ENCODE measurements at places on chromosomes 2 and 18.

GRCh38 chr2:185284696-185285095 lies 453.9 kb upstream of the FSIP2 start:
- DNase-seq: no peak

DNA sequence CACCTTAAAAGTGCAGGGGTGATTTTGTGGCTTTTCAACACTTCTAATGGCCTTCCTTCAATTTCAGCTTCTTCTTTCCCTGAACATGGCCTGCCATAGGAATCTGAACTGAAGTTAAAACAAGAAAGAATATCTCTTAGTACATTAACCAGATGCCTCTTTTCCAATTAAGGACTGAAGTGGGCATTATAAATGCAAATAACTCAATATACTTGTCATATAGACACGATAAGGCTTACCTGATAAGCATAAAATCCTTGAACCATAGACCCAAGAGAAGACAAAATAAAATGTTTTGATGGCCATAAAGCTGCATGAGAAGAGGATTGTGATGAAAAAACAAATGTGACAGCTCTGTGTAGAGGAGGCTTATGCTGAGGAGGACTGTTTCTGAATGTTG lies 173.1 kb downstream of the MC4R start:
- DNase-seq: no peak

DNA sequence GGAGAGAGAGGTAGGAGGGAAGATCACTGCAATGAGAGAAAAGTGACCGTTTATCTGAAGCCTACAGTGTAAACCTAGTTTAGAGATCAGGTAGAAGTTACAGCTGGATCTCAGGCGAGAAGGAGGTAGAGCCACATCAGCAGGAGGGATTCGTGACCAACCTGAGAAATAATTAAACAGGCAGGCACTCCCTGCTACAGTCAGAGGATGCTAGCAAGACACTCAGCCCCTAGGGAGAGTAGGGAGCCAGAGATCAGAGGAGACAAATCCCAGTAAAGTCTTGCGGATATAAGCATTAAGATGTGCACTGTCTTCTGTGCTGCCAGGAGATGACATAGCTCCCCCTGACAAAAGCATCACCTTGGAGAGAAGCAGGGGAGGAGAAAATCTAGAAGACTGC lies 629.1 kb upstream of the SLC39A10 start:
- DNase-seq: no peak

- no peak for DNase-seq
These were observed 227.5 kb downstream of the SH3RF3 start for GRCh38 chr2:109356324-109357035.

GRCh38 chr2:40285391-40285790 lies 166.5 kb downstream of the SLC8A1 start:
- DNase-seq: no peak

DNA sequence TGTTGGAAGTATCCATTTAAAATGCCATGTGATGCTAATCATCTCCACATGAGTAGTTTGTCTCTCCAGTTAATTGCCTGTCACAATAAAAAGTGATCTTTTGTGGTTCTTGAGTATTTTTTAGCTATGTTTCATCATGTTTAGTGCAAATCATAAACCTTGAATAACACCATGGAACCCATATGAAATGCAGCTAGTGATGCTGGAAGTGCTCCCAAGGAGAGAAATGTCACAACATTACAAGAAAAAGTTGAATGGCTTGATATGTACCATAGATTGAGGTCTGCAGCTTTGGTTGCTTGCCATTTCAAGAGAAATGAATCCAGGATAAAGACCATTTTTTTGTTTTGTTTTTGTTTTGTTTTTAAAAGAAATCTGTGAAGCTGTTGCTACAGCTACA lies 14.3 kb downstream of the PTPN4 start:
- DNase-seq: no peak

- no peak for DNase-seq
These were observed 109.0 kb upstream of the CXCR4 start for GRCh38 chr2:136226903-136227302.

GRCh38 chr2:192148620-192149321 lies 46.0 kb downstream of the TMEFF2 start:
- no peak for DNase-seq

GRCh38 chr18:22709288-22710060 lies 223.7 kb upstream of the RBBP8 start:
- no peak for DNase-seq

GRCh38 chr2:20609995-20610357 lies 40.9 kb downstream of the HS1BP3 start:
- DNase-seq: no peak

GRCh38 chr2:149625671-149626070 lies 38.1 kb upstream of the MMADHC start:
- DNase-seq: no peak

DNA sequence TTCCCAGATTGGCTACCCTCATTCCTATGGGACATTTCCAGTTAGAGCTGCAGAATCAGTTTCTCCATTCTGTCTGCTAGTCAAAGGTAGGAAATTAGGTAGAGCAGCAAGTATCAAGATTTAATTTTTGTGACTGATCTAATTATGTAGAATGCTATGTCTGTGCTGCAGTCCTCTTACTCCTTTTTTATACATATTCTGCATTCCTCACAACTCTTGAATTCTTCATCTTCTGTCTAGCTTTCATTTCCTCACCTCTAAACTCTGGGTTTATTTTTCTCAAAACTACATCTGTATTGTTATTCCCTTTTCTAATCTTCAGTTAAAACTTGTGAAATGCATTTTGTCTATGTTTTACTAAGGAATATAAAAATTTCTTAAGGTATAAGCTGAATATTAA lies 8.6 kb downstream of the SGO2 start:
- DNase-seq: no peak

GRCh38 chr2:73205611-73206010 lies 3.2 kb downstream of the NOTO start:
- DNase-seq: no peak

GRCh38 chr18:70758780-70759179 lies 469.9 kb downstream of the SOCS6 start:
- no peak for DNase-seq

DNA sequence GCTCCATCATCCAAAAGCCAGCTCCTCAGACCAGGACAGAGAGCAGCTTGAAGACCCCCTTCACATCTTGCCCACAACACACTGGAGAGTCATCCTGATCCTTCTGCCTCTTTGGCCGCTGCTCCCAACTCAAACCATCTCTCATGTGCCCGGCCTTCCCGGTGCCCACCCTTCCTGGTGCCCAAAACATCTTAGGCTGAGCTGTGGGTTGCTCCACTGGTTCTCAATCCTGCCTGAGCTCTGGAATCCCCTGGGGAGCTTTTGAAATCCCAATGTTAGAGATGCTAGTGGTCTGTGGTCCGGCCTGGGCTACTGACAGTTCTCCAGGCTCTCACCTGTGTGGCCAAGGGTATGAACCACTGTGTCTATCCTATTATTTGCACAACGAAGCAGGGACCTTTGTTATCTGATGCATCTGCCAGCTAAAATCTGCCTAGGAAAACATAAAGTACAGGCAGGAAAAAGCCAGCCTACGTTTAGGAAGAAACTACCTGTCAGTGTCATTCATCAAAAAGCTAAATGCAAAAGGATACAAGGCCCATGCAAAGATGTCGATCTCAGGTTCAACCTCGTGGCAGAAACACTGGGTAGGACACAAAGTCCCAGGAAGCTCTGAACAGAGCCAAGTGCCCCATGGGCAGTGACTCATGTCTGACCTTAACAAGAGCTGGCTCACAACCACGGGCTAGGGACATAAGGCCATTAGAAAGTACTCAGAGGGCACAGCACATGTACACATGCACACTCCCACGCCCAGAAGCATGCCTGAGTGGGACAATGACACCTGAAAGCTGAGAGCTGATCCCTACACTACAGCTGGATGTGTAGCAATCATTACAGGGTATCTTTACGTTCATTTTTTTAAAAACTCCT lies 30.8 kb downstream of the TBC1D8 start:
- no peak for DNase-seq

- no peak for DNase-seq
These were observed 384.5 kb upstream of the MMADHC start for GRCh38 chr2:149972066-149972465.

Data from hematopoietic multipotent progenitor cell treated with erythropoietin and hydrocortisone succinate and interleukin-3 and kit ligand, for 6 days (in vitro differentiated cells).